ENCODE measurements at places on chromosomes 5 and 9. TPM values are rescaled to one million over a fixed set of nuclear protein-coding genes. Genes with fewer than 3 reads are reported as not detected.

DNA sequence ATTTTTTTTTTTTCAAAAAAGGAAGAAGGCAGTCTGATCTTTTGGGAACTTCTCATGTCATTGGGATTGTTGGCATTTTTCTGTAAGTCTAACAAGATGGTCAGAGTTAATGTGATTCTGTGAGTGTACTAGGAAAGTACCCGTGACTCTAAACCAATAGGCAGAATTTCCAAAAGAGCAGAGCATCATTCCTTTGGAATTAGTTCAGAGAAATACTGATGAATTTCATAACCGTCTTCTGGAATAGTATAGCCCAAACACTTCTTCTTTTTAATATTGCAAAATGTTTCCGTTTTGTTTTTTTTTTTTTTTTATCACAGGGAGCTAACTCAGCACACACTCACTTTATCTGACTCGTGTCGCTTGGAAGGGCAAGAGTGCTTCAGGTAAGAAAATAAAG is 407.4 kb downstream of the DTWD2 start:
- no peak overlapping the region for H3K27ac ChIP-seq
- H3K4me1 ChIP-seq: no peaks in the 10 kb centered on the region
- no peaks in the 10 kb centered on the region for H3K27me3 ChIP-seq
- H3K4me3 ChIP-seq: no peak overlapping the region

DNA sequence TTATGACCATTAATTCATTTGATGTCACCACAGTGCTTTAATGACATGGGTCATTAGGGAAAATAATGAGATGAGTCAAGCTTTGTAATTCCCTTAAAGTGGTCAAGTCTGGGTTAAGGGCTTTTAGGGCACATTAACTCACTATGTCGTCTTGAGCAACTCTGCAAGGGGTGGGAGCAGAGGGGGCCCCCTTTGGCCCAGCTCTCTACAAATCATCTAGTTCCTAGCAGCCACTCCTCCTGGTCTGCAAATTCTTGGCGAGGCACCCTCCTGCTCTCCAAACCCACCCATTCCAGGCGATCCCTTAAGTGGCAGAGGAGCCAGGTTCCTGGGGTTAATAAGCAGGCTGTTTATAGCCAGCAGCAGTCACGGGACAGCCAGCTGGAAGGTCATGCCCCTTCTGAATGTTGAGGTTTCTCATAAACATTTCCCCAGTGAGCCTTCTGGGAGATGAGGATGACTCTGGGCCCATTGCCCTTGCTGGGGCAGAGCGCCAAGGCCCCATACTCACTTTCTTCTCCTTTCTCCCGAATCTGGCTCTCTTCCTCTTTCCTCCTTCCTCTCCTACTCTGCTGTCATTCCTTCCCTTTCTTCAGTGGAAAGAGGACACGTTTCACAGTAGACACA is 14.3 kb upstream of the GPX3 start:
- H3K27me3 ChIP-seq: peaks cover 2% of the 10 kb centered on the region
- no peak overlapping the region for H3K27ac ChIP-seq
- H3K4me3 ChIP-seq: no peak overlapping the region
- H3K4me1 ChIP-seq: no peaks in the 10 kb centered on the region
- no peak for DNase-seq

- no peaks in the 10 kb centered on the region for H3K36me3 ChIP-seq
- DNase-seq: no peak
- no peaks in the 10 kb centered on the region for H3K27me3 ChIP-seq
- H3K27ac ChIP-seq: no peak overlapping the region
- no peak overlapping the region for H3K4me3 ChIP-seq
These were observed 32.2 kb upstream of the MCTP1 start for GRCh38 chr5:95317085-95317484.

DNA sequence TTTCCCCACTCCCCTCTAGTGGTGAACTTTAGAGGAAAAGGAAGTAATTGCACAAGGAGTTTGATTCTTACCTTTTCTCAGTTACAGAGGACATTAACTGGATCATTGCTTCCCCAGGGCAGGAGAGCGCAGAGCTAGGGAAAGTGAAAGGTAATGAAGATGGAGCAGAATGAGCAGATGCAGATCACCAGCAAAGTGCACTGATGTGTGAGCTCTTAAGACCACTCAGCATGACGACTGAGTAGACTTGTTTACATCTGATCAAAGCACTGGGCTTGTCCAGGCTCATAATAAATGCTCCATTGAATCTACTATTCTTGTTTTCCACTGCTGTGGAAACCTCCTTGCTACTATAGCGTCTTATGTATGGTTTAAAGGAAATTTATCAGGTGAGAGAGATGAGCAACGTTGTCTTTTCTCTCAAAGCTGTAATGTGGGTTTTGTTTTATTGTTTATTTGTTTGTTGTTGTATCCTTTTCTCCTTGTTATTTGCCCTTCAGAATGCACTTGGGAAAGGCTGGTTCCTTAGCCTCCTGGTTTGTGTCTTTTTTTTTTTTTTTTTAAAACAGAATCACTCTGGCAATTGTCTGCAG is 25.3 kb downstream of the SLC22A5 start:
- H3K36me3 ChIP-seq: peaks cover 16% of the 10 kb centered on the region
- no peak overlapping the region for H3K4me3 ChIP-seq
- H3K4me1 ChIP-seq: peaks cover 41% of the 10 kb centered on the region
- H3K27me3 ChIP-seq: no peaks in the 10 kb centered on the region

DNA sequence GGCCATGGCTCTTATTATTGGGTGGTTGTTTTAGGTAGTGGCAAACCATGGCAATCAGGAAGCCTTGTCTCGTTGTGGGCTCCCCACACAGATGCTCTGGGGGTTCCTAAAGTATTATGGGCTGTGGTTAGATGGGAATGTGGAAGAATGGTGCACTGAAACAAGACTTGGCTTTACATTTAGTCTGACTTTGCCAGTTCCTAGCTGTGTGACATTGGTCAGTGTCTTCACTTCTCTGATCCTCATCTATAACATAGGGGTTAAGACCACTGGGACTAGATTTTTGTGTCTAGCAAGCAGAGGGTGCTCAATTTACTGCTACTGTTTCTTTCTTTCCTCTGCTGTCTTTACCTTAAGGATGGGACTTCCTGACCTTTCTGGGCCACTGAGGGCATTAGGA is 149.5 kb downstream of the HSPA4 start:
- no peaks in the 10 kb centered on the region for H3K36me3 ChIP-seq
- no peak overlapping the region for H3K4me3 ChIP-seq
- no peak overlapping the region for H3K27ac ChIP-seq
- peaks cover 2% of the 10 kb centered on the region for H3K27me3 ChIP-seq
- peak; percentile 15 for DNase-seq

DNA sequence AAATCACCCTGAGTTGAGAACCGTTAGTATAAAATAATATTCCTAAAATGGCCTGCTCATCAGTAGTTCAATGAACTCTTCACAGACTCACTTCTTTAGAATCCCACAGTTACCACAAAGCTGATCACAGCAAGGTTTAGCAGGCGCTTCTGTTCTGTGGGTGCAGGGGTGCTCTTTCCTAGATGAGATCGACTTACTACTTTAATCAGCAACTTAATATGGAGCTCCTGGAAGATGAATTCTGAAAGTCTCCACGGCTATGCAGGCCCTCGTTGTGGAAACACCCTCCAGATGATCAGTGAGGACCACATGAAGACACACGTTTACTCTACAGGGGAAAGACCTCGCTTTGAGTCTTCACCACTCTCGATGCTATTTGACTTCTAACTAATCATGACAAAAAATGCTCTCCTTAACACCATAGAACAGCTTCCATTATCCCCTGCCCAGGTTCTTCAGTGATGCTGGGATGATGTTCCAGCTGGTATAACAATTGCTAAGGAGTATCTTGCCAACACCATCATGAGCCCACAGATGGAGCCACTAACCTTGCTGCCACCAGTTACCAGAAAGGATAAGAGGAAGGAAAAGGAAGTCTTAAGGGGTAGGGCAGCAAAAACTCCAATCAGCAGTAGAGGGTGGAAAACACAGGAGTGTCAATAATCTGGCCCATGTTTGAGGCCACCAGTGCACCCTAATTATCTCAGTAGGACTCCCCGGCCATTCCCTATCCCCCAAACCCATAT is 17.9 kb upstream of the GPX8 start:
- H3K4me1 ChIP-seq: peaks cover 64% of the 10 kb centered on the region
- peaks cover 7% of the 10 kb centered on the region for H3K36me3 ChIP-seq
- peak; percentile 69 for DNase-seq
- H3K27me3 ChIP-seq: no peaks in the 10 kb centered on the region
- H3K4me3 ChIP-seq: peak overlapping the region; percentile 3

DNA sequence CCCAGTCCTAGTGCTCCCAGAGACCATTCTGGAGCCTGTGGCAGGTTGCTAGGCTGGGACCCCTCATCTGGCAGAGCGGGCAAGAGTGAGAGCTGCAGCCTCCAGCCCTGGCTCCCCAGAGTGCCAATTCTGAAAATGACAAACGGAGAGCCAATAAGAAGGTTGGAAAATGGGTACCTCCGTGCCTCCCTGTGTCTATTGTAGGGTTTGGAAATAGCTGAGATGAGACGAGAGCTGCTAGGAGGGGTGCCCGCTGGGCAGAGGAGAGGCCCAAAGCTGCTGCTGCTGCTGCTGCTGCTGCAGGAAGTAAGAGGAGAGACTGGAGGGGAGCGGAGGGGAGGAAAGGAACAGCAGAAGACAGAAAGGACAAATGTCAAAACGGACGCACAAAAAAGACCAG is 36.0 kb upstream of the FUBP3 start:
- peaks cover 2% of the 10 kb centered on the region for H3K4me1 ChIP-seq
- no peak overlapping the region for H3K4me3 ChIP-seq
- no peak for DNase-seq
- peaks cover 24% of the 10 kb centered on the region for H3K27me3 ChIP-seq
- no peak overlapping the region for H3K27ac ChIP-seq
- H3K36me3 ChIP-seq: no peaks in the 10 kb centered on the region

- H3K4me1 ChIP-seq: no peaks in the 10 kb centered on the region
- DNase-seq: no peak
- H3K27me3 ChIP-seq: no peaks in the 10 kb centered on the region
These were observed 39.8 kb downstream of the HMCN2 start for GRCh38 chr9:130305381-130305780.

DNA sequence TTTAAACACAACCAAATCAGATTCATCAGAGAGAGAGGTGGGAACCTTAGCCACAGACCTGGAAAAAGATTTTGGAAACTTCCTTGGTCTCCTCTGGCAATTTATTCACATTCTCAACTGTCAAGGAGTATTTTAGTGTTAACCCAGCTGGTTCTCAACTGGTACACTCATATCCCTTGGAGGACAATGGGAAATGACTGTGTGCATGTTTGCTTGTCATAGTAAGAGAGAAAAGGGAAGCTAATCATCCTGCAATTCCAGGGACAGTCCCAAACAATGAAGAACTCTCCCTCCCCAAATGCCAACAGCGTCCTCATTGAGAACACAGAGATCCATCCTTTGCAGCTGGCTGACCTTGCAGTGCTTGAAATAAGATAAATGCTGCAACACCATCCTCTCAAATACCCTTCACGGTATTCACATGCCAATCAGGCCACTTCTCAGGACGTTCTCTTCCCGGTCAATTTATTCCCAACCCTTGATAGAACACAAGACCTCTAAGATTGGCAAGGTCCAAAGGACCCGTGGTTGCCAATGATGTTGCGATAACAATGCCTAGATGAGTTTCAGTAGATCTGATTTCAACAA is 75.5 kb downstream of the EPB41L4B start:
- DNase-seq: no peak
- H3K4me1 ChIP-seq: no peaks in the 10 kb centered on the region
- no peak overlapping the region for H3K27ac ChIP-seq
- peaks cover 41% of the 10 kb centered on the region for H3K27me3 ChIP-seq
- no peaks in the 10 kb centered on the region for H3K36me3 ChIP-seq

GRCh38 chr5:20528471-20528870 is 540.5 kb upstream of the CDH18 start:
- H3K27ac ChIP-seq: no peak overlapping the region
- no peaks in the 10 kb centered on the region for H3K27me3 ChIP-seq
- DNase-seq: no peak
- no peak overlapping the region for H3K4me3 ChIP-seq
- H3K36me3 ChIP-seq: no peaks in the 10 kb centered on the region

DNA sequence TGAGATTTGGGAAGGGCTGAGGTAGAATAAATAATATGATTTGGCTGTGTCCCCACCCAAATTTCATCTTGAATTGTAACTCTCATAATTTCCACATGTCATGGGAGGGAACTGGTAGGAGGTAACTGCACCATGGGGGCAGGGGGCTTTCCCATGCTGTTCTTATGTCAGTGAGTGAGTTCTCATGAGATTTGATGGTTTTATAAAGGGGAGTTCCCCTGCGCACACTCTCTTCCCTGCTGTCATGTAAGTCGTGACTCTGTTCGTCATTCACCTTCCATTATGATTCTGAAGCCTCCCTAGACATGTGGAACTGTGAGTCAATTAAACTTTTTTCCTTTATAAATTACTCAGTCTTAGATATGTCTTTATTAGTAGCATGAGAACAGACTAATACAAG is 115.5 kb upstream of the STARD4 start:
- no peak for DNase-seq
- no peak overlapping the region for H3K27ac ChIP-seq
- no peaks in the 10 kb centered on the region for H3K36me3 ChIP-seq
- no peaks in the 10 kb centered on the region for H3K4me1 ChIP-seq
- peaks cover 3% of the 10 kb centered on the region for H3K27me3 ChIP-seq

- no peak for DNase-seq
- H3K4me1 ChIP-seq: peaks cover 17% of the 10 kb centered on the region
- no peak overlapping the region for H3K4me3 ChIP-seq
- peaks cover 69% of the 10 kb centered on the region for H3K36me3 ChIP-seq
- no peaks in the 10 kb centered on the region for H3K27me3 ChIP-seq
These were observed 6.6 kb downstream of the ST6GALNAC6 start for GRCh38 chr9:127892831-127893230.

DNA sequence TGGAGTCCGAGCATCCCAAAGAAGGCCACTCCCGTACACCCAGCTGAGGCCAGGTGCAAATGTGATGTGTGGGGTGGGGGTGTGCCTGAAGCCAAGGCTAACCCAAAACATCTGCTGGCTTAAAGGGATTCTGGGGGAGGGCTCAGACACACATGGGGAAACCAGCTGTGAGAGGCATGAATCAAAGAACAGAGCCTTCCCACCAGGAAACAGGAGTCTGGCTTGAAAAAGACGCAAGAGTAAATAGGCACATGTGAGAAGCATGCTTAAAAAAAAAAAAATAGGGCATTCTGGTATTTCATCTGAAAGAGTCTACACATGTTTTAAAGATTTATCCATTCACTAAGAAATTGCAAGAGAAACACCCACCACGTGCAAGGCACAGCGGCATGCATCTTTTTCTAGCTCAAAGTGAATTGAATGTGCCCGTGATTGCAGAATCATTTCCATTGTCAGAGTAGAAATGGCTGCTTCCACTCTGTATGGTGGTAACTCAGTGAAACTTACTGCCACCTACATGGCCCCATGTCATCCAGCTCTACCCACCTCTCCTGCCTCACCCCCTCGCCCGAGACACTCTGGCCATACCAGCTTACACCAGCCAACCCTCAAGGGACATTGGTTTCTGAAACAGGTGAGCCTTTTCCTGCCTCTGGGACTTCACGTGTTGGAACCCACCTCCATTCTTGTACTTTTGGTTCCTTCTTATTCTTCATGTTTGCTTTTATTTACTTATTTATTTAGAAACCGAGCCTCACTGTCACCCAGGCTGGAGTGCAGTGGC is 71.5 kb downstream of the SEMA5A start:
- no peaks in the 10 kb centered on the region for H3K27me3 ChIP-seq
- no peaks in the 10 kb centered on the region for H3K36me3 ChIP-seq
- DNase-seq: no peak
- no peaks in the 10 kb centered on the region for H3K4me1 ChIP-seq
- no peak overlapping the region for H3K4me3 ChIP-seq

GRCh38 chr9:16619402-16619801 is 251.1 kb downstream of the BNC2 start:
- no peak overlapping the region for H3K4me3 ChIP-seq
- no peak overlapping the region for H3K27ac ChIP-seq
- no peaks in the 10 kb centered on the region for H3K36me3 ChIP-seq

- DNase-seq: no peak
- H3K4me1 ChIP-seq: no peaks in the 10 kb centered on the region
These were observed 40.2 kb downstream of the NTNG2 start for GRCh38 chr9:132201780-132202703.

The CAMSAP1 gene
- total RNA-seq: 22.7 TPM

The PGM5 gene
- total RNA-seq: not detected

The SPAG8 gene
- 1.4 TPM for total RNA-seq

The TERT gene
- total RNA-seq: 0.82 TPM

Data from activated CD8-positive, alpha-beta memory T cell treated with anti-CD3 and anti-CD28 coated beads, Interleukin-2, amount 10 ng/mL, durations not matched to agents 7 days and 5 days (primary cell).